ENCODE measurements at places on chromosomes 1 and 21. TPM values are rescaled to one million over a fixed set of nuclear protein-coding genes. Genes with fewer than 3 reads are reported as not detected.
A peak's percentile ranks its signal among the peaks of the same experiment; 100 is the strongest.

DNA sequence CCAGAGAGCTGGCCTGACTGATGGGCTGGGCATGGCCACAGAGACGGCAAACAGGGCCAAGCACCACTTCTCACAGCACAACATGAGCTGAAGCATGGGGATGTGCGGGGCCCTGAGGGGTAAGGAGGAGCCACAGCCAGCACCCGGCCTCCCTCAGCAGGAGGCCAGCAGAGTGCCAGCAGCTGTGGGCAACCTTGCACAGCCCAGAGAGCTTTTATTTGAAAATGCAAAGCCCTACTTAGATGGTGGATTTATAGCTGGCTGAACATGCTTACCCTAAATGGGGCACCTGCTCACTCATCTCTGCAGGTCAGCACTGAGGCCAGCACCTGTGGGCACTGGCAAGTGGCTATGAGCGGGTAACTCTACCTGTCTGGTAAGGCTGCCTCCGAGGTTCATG lies 44.1 kb downstream of the SLC66A1 start:
- DNase-seq: no peak
- peaks cover 70% of the 10 kb centered on the region for H3K36me3 ChIP-seq
- H3K27ac ChIP-seq: no peak overlapping the region
- no peaks in the 10 kb centered on the region for H3K27me3 ChIP-seq

- no peak overlapping the region for H3K4me3 ChIP-seq
- no peaks in the 10 kb centered on the region for H3K36me3 ChIP-seq
- H3K27me3 ChIP-seq: peaks cover 2% of the 10 kb centered on the region
- DNase-seq: no peak
- no peak overlapping the region for H3K27ac ChIP-seq
Measured at GRCh38 chr1:4395158-4395557, 259.3 kb upstream of the AJAP1 start.

- peak overlapping the region; percentile 49 for H3K27ac ChIP-seq
- peaks cover 45% of the 10 kb centered on the region for H3K4me1 ChIP-seq
- H3K4me3 ChIP-seq: peak overlapping the region; percentile 15
- H3K36me3 ChIP-seq: no peaks in the 10 kb centered on the region
- DNase-seq: peak; percentile 62
Measured at GRCh38 chr1:206784471-206784903, 12.2 kb upstream of the IL10 start.

DNA sequence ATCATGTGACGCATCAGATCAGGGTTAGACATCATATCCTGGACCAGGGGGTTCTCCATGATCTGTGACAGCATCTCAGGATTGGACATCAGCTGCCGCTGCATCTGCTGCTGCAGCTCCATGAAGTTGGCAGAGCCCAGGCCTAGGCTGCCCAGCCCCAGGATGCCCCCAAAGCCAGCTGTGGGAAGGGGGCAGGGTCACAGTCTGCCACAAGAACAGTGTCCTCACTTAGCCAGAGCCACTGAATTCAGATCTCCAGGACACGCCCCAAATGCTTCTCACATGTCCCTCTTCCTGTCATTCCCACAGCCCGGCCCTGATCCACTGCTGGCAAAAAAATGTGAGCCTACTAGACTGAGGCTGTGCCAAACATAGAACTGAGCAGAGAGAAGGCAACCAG lies 3.2 kb downstream of the UBQLN4 start:
- no peak overlapping the region for H3K27ac ChIP-seq
- no peak overlapping the region for H3K4me3 ChIP-seq
- DNase-seq: no peak
- H3K4me1 ChIP-seq: peaks cover 29% of the 10 kb centered on the region

- no peak for DNase-seq
- no peak overlapping the region for H3K4me3 ChIP-seq
- H3K27me3 ChIP-seq: no peaks in the 10 kb centered on the region
- no peak overlapping the region for H3K27ac ChIP-seq
Measured at GRCh38 chr1:223651291-223651991, 14.1 kb downstream of the CAPN8 start.

DNA sequence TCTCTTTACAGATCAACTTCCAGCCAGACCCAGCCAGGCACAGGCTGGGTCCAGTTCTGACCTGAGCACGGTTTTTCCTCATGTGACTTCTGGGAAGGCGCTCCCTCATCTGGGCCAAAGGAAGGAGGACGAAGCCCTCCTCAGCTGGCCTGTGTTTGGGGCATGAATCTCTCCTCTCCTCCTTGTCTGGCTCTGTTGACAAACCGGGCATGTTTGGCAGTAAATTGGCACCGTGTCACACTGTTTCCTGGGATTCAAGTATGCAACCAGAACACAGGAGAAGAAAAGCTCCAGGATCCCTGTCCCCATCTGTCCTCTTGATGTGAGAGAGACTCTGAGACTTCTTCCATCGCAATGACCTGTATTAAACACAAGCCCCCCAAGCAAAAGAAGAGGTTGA lies 18.3 kb downstream of the NECAP2 start:
- H3K27me3 ChIP-seq: no peaks in the 10 kb centered on the region
- no peaks in the 10 kb centered on the region for H3K4me1 ChIP-seq

GRCh38 chr1:36890776-36891175 lies 143.5 kb downstream of the GRIK3 start:
- no peaks in the 10 kb centered on the region for H3K36me3 ChIP-seq
- H3K27me3 ChIP-seq: no peaks in the 10 kb centered on the region
- H3K4me3 ChIP-seq: no peak overlapping the region
- H3K4me1 ChIP-seq: no peaks in the 10 kb centered on the region

GRCh38 chr1:99599678-99600175 lies 46.2 kb upstream of the PALMD start:
- no peaks in the 10 kb centered on the region for H3K4me1 ChIP-seq
- H3K27ac ChIP-seq: no peak overlapping the region
- no peaks in the 10 kb centered on the region for H3K36me3 ChIP-seq
- H3K4me3 ChIP-seq: no peak overlapping the region

DNA sequence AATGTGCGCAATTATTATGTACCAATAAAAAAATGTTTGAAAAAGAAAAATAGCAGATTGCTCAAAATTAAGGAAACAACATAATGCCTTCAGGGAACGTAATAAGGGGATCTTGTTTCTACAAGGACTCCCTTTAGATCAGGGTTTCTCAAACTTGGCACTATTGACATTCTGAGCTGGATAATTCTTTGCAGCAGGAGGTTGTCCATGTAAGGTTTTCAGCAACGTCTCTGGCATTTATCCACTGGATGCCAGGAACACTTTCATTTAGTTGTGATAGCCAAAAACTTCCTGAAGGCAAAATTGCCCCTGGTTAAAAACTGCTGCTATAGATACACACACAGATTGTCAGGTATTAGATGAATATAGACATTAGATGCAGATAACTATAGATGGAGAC lies 666.7 kb upstream of the ADAMTS5 start:
- H3K4me1 ChIP-seq: no peaks in the 10 kb centered on the region
- H3K27me3 ChIP-seq: no peaks in the 10 kb centered on the region

GRCh38 chr1:59427155-59427554 lies 130.3 kb downstream of the FGGY start:
- no peak for DNase-seq
- no peaks in the 10 kb centered on the region for H3K4me1 ChIP-seq
- no peaks in the 10 kb centered on the region for H3K27me3 ChIP-seq
- H3K4me3 ChIP-seq: no peak overlapping the region
- H3K36me3 ChIP-seq: no peaks in the 10 kb centered on the region
- H3K27ac ChIP-seq: no peak overlapping the region

DNA sequence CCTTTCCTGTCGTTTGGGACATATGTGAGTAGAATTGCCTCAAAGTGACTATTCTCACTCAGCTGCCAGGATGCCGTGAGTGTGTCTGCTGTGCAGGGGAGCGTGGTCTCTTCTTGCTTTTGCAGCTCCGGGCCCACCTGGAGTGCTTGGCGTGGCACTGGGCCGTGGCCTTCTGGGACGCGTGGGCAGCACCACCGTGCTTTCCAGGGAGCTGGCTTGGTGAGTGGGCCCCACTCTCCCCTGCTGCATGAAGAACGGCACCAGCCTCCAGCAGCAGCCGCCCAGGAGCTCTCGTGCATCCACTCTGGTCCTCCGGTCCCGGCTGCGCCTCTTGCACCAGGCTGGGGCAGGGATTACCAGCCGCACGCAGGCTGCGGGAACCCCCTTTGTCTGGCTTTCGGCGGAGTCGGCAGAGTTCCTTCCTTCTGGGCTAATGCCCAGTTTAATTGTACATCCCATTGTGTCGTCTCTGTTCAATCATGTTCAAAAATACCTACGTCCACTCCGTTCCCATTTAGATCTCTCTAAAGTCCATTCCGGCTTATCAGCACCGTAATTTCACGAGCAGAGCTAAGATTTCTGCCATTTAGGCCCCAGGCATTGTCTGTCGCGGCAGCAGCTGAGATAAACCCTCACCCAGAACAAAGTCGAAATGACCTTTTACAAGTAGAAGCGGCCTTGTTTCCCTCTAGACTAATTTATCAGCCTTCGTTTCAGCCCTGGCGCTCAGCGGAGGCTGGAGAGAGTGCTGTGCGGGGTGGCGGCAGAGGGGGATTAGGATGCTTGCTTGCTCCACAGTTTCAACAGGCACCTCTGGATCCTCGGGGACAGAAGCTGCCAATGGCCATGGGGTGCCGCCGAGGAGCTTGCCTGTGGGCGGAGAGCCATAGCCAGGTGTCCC lies 129.6 kb downstream of the PRDM16 start:
- H3K27ac ChIP-seq: no peak overlapping the region
- H3K36me3 ChIP-seq: no peaks in the 10 kb centered on the region
- DNase-seq: no peak
- H3K27me3 ChIP-seq: no peaks in the 10 kb centered on the region
- no peak overlapping the region for H3K4me3 ChIP-seq

DNA sequence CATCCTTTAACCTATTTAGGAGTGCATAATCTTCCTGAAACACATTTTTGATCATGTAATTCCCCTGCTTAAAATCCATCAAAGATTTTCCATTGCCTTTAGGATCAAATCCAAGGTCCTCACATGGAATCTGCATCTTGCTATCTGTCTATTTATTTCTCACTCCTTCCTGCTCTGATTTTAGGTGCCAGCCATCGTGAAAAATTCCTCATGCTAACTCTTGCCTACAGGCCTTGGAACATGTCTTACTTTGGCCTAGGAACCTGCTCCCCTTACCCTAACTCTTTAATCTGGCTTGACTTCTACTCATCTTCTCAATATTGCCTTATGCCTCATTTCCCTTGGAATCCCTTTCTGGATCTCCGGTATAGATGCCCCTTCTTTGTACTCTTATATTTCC lies 1074.3 kb downstream of the TTLL7 start:
- no peaks in the 10 kb centered on the region for H3K4me1 ChIP-seq
- H3K36me3 ChIP-seq: no peaks in the 10 kb centered on the region
- H3K27me3 ChIP-seq: no peaks in the 10 kb centered on the region

- H3K4me3 ChIP-seq: no peak overlapping the region
- H3K36me3 ChIP-seq: no peaks in the 10 kb centered on the region
- H3K4me1 ChIP-seq: no peaks in the 10 kb centered on the region
- H3K27ac ChIP-seq: no peak overlapping the region
Measured at GRCh38 chr1:221302357-221302756, 423.1 kb downstream of the HLX start.

DNA sequence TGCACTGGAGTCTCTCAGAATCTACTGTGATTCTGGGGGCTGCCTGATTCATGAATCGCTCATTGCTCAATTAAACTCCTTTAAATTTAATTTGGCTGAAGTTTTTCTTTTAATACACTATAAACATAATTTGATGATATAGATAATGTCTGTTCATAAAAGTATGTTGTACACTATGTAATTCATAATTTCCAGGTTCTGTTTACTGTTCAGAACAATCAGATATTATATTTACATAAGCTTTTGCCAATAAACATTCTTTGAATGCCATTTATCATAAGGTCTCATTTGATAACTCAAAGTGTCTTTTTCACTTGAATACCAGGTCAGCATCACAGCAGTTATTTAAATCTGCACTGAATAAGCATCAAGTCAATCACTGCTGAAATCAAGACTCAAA lies 39.6 kb downstream of the PIGK start:
- no peak overlapping the region for H3K27ac ChIP-seq
- no peaks in the 10 kb centered on the region for H3K4me1 ChIP-seq
- DNase-seq: no peak
- no peak overlapping the region for H3K4me3 ChIP-seq
- H3K36me3 ChIP-seq: no peaks in the 10 kb centered on the region

Gene ERVH48-1
- 1.4 TPM for total RNA-seq

Gene SLC1A7
- not detected for total RNA-seq

Gene GSTM1
- 31.9 TPM for total RNA-seq

Gene PIK3R3
- 0.20 TPM for total RNA-seq

Gene PIGR
- not detected for total RNA-seq

Gene AK5
- 32.0 TPM for total RNA-seq

Gene KRTAP10-4
- total RNA-seq: not detected

Gene CNKSR1
- 2.3 TPM for total RNA-seq
